ENCODE measurements at places on chromosomes 7 and 10.

DNA sequence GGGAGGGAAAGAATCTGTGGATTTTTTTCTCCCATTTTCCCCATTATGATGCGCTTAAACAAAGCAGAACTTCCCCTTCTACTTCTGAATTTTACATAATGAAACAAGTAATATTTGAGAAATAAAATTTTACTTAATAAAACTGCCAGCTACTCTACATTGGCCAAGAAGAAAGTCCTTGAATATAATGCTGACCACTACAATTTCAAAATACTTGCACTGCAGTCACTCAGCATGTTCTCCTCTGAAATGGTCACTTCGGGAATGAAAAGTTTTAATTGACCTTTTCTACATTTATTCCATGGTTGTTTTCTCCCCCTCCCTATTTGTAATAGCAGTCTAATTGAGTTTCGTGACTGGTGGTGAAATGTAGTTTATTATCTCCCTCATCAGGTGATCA is 23.9 kb downstream of the GLI3 start:
- no peaks in the 10 kb centered on the region for H3K27me3 ChIP-seq
- no peaks in the 10 kb centered on the region for H3K36me3 ChIP-seq
- no peak for DNase-seq
- no peaks in the 10 kb centered on the region for H3K4me1 ChIP-seq
- H3K27ac ChIP-seq = no peak overlapping the region
- H3K4me3 ChIP-seq = no peak overlapping the region

GRCh38 chr10:129583831-129584230 is 116.8 kb downstream of the MGMT start:
- no peaks in the 10 kb centered on the region for H3K27me3 ChIP-seq
- no peaks in the 10 kb centered on the region for H3K4me1 ChIP-seq
- no peak overlapping the region for H3K27ac ChIP-seq
- no peak overlapping the region for H3K4me3 ChIP-seq
- H3K36me3 ChIP-seq = no peaks in the 10 kb centered on the region

DNA sequence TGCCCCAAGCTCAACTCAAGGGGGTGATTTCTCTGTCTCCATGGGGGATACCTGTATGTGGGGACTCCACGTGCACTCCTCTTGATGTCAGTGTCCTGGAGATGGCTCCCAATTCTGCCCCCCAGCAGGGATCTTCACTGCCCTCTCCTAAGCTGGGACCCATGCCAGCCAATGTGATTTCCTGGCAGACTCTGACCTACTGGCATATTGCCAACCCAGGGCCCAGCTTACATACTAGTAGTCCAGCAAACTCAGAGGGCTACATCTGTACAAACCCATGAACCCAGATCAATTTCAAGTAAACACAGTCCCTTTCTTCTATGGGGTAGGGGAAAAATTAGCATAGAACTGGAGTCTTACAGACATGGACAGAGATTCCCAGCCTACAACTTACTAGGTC is 26.2 kb upstream of the BMPR1A start:
- no peak overlapping the region for H3K4me3 ChIP-seq
- DNase-seq = no peak
- no peaks in the 10 kb centered on the region for H3K27me3 ChIP-seq
- no peak overlapping the region for H3K27ac ChIP-seq
- H3K36me3 ChIP-seq = no peaks in the 10 kb centered on the region

- H3K4me3 ChIP-seq = no peak overlapping the region
- no peak for DNase-seq
- H3K36me3 ChIP-seq = no peaks in the 10 kb centered on the region
- H3K27me3 ChIP-seq = no peaks in the 10 kb centered on the region
Observed at GRCh38 chr7:42143711-42144600, 93.1 kb downstream of the GLI3 start.

- H3K4me3 ChIP-seq = no peak overlapping the region
- H3K4me1 ChIP-seq = peaks cover 31% of the 10 kb centered on the region
- no peaks in the 10 kb centered on the region for H3K27me3 ChIP-seq
- DNase-seq = peak; percentile 24
- H3K27ac ChIP-seq = no peak overlapping the region
Observed at GRCh38 chr10:110610308-110610774, 33.8 kb upstream of the RBM20 start.

DNA sequence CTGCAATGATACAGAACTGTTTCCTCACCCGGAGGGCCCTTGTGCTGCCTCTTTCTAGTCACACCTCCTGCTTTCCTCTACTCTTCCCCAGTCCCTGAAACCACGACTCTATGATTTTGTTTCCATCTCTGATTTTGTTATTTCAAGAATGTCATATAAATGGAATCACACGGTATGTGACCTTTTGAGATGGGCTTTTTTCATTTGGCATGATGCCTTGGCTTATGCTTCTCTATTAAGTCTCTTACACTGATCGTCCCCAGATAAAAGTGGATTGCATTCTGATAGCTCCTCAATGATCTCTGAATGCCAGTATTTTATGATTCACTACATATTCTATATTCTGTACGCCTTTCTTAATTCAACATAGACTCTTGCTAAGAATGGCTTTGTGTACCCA is 78.2 kb downstream of the GALNT11 start:
- H3K27ac ChIP-seq = no peak overlapping the region
- no peaks in the 10 kb centered on the region for H3K36me3 ChIP-seq
- no peak overlapping the region for H3K4me3 ChIP-seq

DNA sequence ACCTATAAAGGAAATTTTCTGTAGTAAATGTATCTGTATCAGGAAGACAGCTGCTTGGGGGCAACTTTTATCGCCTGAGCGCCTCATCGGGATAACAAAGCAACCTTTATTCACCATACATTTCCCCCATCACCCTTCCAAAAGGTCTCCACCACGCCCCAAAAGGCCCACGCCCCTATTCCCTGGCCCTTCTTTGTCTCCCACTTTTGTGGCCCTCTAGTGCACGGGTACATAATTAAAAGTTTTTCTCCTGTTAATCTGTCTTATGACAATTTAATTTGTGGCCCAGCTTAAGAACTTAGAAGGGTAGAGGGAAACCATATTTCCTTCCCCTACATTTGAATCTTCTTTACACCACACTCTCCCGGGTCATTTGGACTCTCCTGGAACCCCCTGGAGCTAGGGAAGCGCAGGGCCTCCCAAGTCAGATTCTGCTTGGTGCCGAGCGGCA is 625 bp downstream of the RP9 start:
- H3K4me1 ChIP-seq = peaks cover 11% of the 10 kb centered on the region
- H3K27ac ChIP-seq = peak overlapping the region; percentile 45
- DNase-seq = no peak
- peak overlapping the region; percentile 96 for H3K4me3 ChIP-seq
- H3K27me3 ChIP-seq = no peaks in the 10 kb centered on the region

DNA sequence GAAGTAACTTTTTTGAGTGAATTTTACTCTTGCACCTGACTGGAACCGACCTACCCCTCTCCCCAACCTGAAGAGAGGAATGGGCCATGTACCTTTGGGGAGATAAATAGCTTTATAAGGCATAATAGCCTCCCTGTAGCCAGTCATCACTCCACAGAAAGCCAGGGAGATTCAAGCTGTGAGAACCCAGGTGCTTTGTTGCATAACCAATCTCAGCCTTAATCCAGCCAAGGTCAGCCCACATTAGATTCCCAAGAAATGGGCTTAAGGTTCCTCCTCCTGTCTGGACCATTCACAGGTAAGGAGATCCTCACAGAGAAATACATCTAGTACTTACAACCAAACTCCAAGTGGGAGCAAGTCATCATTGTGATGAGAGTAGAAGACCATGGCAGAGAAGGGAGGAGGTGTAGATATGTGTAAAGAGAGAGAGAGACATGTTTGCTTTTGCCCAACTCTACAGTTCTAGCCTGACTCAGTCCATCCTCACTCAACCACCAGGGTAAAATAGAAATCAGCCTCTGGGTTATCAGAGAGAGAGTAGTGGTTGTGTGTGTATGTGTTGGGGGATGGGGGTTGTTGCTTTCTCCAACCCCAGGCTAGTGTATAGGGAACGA is 23.6 kb downstream of the SKIDA1 start:
- H3K4me3 ChIP-seq = no peak overlapping the region
- no peak for DNase-seq
- no peaks in the 10 kb centered on the region for H3K36me3 ChIP-seq
- peaks cover 5% of the 10 kb centered on the region for H3K27me3 ChIP-seq

- H3K27me3 ChIP-seq = no peaks in the 10 kb centered on the region
- DNase-seq = no peak
- peaks cover 9% of the 10 kb centered on the region for H3K4me1 ChIP-seq
- H3K27ac ChIP-seq = no peak overlapping the region
- H3K4me3 ChIP-seq = no peak overlapping the region
Observed at GRCh38 chr10:88831709-88832108, 19.9 kb downstream of the ANKRD22 start.

- DNase-seq = no peak
- H3K4me1 ChIP-seq = no peaks in the 10 kb centered on the region
- H3K27me3 ChIP-seq = no peaks in the 10 kb centered on the region
- H3K27ac ChIP-seq = no peak overlapping the region
Observed at GRCh38 chr10:122632031-122632430, 67.6 kb downstream of the C10orf120 start.

DNA sequence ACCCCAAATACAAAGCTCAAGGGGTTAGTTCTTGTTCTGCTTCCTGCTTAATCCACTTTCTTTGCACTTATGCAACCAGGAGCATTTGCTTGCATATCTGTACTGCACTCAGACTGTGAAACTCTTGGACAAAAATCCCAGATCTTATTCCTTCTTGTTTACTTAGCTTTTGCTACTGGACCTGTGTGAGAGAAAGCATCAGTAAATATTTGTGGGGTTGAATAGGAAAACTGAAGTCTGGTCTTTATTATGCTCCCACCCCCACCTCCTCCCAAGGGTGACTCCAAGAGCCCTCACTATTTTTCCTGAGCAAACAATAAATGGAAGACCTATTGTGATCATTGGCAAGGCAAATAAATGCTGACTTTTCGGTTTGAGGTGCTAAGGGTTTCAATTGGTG is 57.1 kb upstream of the VSTM2A start:
- H3K4me1 ChIP-seq = no peaks in the 10 kb centered on the region
- H3K27ac ChIP-seq = no peak overlapping the region
- H3K36me3 ChIP-seq = no peaks in the 10 kb centered on the region

DNA sequence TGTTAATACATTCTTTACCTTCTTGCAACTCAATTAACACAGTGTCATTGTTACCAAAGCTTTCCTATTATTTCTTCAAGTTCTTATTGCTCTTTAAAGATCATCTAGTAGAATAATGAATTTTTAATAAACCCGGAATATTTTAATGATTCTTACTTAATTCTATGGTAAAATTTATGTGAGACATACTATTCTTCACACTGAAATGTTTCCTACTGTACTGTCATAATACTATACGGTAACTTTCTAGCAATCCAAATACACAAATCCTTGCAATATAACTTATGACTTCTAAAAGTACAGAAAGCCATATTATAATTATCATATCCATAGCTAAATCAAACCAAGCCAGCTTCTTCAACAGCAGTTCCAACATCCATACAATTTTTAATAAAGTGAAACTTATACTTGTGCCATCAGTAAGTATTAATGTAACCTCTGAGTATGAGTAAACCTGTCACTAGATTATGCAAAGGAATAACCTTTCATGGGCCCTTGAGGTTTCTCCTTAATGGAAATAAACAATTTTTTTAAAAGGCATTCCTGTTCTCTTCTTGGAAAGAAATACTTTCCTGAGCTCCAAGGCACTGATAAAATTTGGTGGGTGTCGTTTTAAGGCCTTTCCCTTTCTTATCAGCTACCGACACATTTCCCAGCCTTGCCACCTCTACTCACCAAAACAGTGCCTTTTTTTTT is 87.4 kb downstream of the IMMP2L start:
- H3K27me3 ChIP-seq = no peaks in the 10 kb centered on the region
- no peak overlapping the region for H3K4me3 ChIP-seq
- no peak overlapping the region for H3K27ac ChIP-seq
- DNase-seq = no peak
- no peaks in the 10 kb centered on the region for H3K4me1 ChIP-seq
- no peaks in the 10 kb centered on the region for H3K36me3 ChIP-seq

- no peaks in the 10 kb centered on the region for H3K36me3 ChIP-seq
- H3K27me3 ChIP-seq = no peaks in the 10 kb centered on the region
- H3K4me1 ChIP-seq = peaks cover 67% of the 10 kb centered on the region
- no peak overlapping the region for H3K4me3 ChIP-seq
Observed at GRCh38 chr10:110857265-110858171, 14.2 kb upstream of the PDCD4 start.

GRCh38 chr7:69147631-69148030 is 450.6 kb upstream of the AUTS2 start:
- no peak overlapping the region for H3K4me3 ChIP-seq
- no peak for DNase-seq
- H3K4me1 ChIP-seq = no peaks in the 10 kb centered on the region

GRCh38 chr7:48964074-48964473 is 39.7 kb downstream of the CDC14C start:
- no peaks in the 10 kb centered on the region for H3K27me3 ChIP-seq
- H3K4me3 ChIP-seq = no peak overlapping the region
- H3K36me3 ChIP-seq = no peaks in the 10 kb centered on the region
- H3K4me1 ChIP-seq = no peaks in the 10 kb centered on the region

GRCh38 chr7:140649556-140650205 is 9.1 kb upstream of the DENND2A start:
- H3K27me3 ChIP-seq = no peaks in the 10 kb centered on the region
- H3K27ac ChIP-seq = no peak overlapping the region
- H3K4me3 ChIP-seq = no peak overlapping the region
- no peak for DNase-seq
- H3K4me1 ChIP-seq = no peaks in the 10 kb centered on the region

DNA sequence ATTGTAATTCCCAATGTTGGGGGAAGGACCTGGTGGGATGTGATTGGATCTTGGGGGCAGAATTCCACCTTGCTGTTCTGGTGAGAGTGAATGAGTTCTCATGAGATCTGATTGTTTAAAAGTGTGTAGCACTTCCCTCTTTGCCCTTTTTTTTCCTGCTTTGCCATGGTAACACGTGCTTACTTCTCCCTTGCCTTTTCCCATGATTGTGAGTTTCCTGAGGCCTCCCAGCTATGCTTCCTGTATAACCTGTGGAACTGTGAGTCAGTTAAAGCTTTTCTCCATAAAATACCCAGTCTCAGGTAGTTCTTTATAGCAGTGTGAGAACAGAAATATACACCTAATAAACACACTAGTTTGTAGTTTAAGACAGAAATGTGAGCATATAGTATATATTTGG is 166.8 kb upstream of the MAGI2 start:
- H3K4me1 ChIP-seq = no peaks in the 10 kb centered on the region
- H3K36me3 ChIP-seq = no peaks in the 10 kb centered on the region
- H3K27me3 ChIP-seq = no peaks in the 10 kb centered on the region
- H3K4me3 ChIP-seq = no peak overlapping the region
- no peak for DNase-seq
- H3K27ac ChIP-seq = no peak overlapping the region

- H3K27ac ChIP-seq = no peak overlapping the region
- H3K36me3 ChIP-seq = no peaks in the 10 kb centered on the region
- H3K27me3 ChIP-seq = no peaks in the 10 kb centered on the region
- no peaks in the 10 kb centered on the region for H3K4me1 ChIP-seq
Observed at GRCh38 chr7:50962962-50963374, 180.3 kb upstream of the GRB10 start.

- no peaks in the 10 kb centered on the region for H3K4me1 ChIP-seq
- H3K4me3 ChIP-seq = no peak overlapping the region
- no peaks in the 10 kb centered on the region for H3K36me3 ChIP-seq
- no peak for DNase-seq
- no peaks in the 10 kb centered on the region for H3K27me3 ChIP-seq
Observed at GRCh38 chr10:84077768-84078167, 61.5 kb upstream of the GHITM start.
